ENCODE measurements at places on chromosomes 1 and 21.

DNA sequence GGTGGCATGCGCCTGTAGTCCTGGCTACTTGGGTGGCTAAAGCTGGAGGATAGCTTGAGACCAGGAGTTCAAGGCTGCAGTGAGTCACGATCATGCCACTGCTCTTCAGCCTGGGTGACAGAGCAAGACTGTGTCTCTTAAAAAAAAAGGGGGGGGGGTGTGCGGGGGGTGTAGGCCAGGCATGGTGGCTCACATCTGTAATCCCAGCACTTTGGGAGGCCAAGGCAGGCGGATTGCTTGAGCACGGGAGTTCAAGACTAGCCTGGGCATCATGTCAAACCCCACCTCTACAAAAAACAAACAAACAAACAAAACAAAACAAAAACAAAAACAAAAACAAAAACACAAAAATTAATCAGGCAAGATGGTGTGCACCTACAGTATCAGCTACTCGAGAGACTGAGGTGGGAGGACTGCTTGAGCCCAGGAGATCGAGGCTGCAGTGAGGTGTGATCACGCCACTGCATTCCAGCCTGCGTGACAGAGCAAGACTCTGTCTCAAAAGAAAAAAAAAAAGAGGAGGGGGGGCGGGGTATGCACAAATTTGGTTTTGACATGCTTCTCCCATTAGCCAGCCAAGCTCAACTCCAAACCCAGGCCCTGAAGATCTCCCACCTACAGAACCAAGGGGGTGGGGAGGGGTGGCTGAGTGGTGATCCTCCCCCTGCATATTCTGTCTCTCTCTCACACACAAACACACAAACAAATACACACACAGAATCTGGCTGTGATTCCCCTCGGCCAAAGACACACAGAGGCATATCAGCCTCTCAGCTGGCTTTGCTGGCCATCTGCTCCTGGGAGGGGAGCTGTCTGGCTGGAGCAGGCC is 3.1 kb downstream of the PTAFR start:
- DNase-seq: no peak
- H3K27me3 ChIP-seq: no peaks in the 10 kb centered on the region
- no peak overlapping the region for H3K27ac ChIP-seq
- no peaks in the 10 kb centered on the region for H3K36me3 ChIP-seq
- peaks cover 22% of the 10 kb centered on the region for H3K4me1 ChIP-seq

GRCh38 chr1:162709870-162710269 is 77.6 kb downstream of the DDR2 start:
- DNase-seq: no peak
- no peaks in the 10 kb centered on the region for H3K4me1 ChIP-seq
- no peaks in the 10 kb centered on the region for H3K27me3 ChIP-seq

GRCh38 chr1:177429234-177429633 is 258.5 kb downstream of the BRINP2 start:
- H3K27ac ChIP-seq: no peak overlapping the region
- H3K4me1 ChIP-seq: no peaks in the 10 kb centered on the region

DNA sequence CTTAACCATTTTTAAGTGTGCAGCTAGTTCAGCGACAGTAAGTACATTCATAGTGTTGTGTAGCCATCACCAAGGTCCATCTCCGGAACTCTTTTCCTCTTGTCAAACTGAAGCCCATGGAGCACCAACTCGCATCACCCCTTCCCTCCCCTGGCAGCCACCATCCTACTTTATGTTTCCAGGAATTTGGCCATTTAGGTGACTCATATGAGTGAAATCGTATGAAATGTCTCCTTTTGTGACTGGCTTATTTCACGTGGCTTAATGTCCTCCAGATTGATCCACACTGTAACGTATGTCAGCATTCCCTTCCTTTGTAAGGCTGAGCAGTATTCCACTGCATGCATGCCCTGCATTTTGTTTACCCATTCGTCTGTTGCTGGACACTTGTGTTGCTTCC is 2.5 kb downstream of the COL6A2 start:
- no peak for DNase-seq
- peaks cover 7% of the 10 kb centered on the region for H3K4me1 ChIP-seq
- H3K36me3 ChIP-seq: no peaks in the 10 kb centered on the region
- H3K27ac ChIP-seq: no peak overlapping the region
- H3K27me3 ChIP-seq: peaks cover 3% of the 10 kb centered on the region

DNA sequence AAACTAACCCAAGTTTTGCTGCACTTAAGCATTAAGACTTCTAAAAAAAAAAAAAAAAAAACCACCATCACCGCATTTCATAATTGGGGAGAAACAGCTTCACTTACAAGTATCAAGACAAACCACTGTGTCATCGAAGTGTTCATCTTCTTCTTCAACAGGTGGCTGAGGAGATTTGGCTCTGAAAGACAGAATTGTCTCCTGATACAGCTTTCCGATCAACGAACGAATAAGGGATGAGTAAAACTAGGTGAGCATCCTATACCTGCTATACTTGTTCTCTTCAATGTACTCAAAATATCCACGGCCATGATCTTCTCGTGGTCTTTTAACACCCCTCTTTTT is 2.0 kb downstream of the HNRNPU start:
- peak overlapping the region; percentile 63 for H3K4me3 ChIP-seq
- no peaks in the 10 kb centered on the region for H3K27me3 ChIP-seq
- peak overlapping the region; percentile 98 for H3K27ac ChIP-seq
- peaks cover 38% of the 10 kb centered on the region for H3K36me3 ChIP-seq

DNA sequence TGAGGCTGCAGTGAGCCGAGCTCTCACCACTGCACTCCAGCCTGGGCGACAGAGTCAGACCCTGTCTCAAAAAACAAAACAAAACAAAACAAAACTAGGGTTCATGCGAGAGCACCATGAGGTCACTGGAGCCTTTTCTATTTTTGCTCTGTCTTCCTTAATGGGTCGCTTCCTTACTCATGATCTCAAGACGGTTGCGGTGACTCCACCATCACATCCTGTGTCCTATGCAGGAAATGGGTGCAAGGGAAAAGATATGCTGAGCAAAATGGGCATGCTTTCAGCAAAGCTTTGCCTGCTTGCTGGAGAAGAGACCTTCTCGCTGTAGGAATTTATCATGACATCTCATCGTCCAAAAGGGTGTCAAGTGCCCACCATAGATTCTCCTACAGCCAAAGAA is 36.4 kb downstream of the WNT9A start:
- no peaks in the 10 kb centered on the region for H3K4me1 ChIP-seq
- no peaks in the 10 kb centered on the region for H3K27me3 ChIP-seq
- no peak overlapping the region for H3K27ac ChIP-seq
- no peak for DNase-seq
- no peaks in the 10 kb centered on the region for H3K36me3 ChIP-seq

DNA sequence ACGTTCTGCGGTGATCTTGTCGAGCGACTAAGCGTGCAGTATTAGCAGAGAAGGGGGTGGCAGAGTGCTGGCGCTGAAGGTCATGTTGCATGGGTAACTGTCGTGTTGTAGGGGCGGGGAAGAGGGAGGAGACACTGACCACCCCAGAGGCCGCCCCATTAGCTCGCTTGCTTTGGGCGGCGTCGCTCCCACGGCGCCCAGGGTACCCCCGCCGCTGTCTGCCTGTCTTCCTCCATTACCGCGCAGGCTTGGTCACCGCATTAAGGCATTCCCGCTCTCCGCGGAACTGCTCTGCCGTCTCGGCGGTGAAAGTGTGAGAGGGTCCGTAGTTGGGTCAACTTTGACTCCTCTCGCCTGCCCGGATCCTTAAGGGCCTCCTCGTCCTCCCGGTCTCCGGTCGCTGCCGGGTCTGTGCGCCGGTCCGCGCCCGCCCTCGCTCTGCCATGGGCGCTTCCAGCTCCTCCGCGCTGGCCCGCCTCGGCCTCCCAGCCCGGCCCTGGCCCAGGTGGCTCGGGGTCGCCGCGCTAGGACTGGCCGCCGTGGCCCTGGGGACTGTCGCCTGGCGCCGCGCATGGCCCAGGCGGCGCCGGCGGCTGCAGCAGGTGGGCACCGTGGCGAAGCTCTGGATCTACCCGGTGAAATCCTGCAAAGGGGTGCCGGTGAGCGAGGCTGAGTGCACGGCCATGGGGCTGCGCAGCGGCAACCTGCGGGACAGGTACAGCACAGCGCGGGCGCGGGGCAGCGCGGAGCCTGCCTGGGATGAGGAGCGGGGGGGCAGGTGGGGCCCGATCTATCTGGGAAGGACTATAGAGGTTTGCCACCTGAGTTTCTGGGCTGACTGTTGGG is at the start of gene MTARC2:
MTARC2 (plus strand) TSS at position 234 of the 846 bp plus-strand sequence; CDS start at position 444, 210 bp downstream.
- H3K27ac ChIP-seq: no peak within 1 kb of the TSS
- peaks cover 4% of the 10 kb centered on the region for H3K27me3 ChIP-seq
- no peak for DNase-seq
- peak within 1 kb of the TSS; percentile 36 for H3K4me3 ChIP-seq
- H3K36me3 ChIP-seq: no peaks in the 10 kb centered on the region
- peaks cover 4% of the 10 kb centered on the region for H3K4me1 ChIP-seq

GRCh38 chr1:174217248-174217647 is 57.9 kb downstream of the RABGAP1L start:
- H3K4me3 ChIP-seq: no peak overlapping the region
- peaks cover 3% of the 10 kb centered on the region for H3K36me3 ChIP-seq
- no peak for DNase-seq

DNA sequence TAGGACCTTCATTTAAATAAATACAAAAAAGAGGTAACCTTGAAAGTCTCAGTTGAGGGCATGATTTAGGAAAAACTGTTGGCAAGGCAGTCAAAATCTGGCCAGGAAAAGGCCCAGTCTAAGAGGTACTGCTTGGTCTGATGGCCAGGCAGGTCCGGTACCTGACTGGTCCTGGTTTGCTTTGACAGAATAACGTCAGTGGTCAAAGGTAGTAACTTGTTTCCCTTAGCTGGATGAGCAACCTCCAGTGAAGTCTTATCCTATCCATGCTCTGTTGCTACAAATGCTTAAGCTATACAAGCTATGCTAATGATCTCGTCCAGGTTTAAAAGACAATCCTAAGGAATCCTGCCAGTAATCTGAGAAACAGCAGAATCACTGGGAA is 85.0 kb downstream of the PGBD5 start:
- H3K27me3 ChIP-seq: no peaks in the 10 kb centered on the region
- H3K4me3 ChIP-seq: no peak overlapping the region

DNA sequence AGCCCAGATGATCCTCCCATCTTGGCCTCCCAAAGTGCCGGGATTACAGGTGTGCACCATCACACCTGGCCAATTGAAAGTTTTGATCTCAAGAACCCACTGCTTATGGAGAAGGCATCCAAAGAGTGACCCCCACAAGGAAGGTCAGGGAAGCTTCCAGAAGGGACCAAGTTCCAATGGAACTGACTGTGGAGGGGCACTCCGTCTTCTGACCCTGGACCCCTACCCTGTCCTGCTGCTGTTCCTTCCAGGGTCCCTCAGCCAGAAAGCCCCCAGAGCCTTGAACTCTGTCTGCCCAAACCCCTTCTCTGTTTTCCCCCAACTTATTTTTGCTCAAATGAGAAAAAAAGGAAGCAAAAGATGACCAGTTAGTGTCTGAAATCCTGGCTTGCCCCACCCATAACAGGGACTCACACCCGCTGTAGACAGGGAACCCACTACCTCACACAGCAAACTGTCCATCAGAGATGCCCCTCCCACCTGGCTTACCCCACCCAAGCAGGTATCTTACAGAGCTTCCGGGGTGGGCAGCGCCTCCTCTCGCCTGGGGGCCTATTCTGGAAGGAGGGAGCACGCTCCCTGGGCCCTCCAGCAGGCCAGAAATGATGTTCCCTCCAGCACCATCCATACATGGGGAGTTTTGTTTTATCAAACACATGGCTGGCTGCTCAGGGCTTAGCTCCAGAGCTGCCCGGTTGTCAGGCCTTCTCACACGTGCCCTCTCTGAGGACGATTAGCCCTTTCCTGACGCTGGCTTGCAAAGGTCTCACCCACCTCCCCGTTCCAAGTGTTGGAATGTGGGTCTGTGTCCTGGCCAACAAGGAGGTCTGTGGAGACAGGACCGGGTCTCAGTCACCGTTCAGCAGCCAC is 3.1 kb upstream of the WNT3A start:
- no peak overlapping the region for H3K4me3 ChIP-seq
- no peak for DNase-seq
- H3K27ac ChIP-seq: no peak overlapping the region

DNA sequence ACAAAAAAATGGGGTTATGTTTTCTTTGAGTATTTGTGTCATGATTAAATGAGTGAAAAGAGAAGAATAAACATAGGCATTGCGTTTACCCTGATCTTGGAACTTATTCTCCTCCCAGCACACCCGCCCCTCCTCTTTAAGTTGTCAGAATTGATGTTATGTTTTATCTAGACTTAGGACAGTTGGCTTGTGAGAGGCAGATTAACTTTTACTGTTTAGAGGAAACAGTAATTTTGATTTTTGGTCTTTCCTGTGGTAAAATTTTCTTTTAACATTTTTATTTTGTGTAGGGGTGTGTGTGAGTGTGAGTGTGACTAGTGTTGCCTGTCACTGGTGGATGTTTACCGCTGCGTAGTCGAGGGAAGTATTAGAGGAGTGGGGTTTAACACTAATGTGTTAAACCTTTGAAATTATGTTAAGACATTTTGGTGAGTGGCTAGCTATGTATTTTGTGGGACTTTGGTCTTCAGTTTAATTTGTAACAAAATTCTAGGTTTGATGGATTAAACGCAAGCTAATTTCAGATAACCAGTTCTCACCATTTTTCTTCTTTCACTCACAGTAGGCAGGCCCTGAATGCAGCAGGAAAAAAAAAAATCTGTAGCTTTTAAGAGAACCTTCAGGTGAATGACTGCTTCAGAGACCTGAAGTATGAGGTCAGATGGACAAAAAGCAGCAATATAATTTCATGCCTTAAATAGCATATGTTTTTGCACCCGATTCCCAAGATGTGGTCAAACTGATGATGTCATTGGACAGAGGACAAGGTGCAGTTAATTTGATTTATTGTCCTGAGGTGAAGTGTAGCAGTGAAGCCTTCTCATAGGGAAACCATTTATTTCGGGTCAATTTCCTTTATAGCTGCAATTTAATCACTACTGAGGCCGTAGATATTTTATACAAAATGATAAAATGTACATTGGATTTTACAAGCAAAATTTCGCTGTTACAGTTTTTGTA is 2.7 kb downstream of the POU2F1 start:
- no peaks in the 10 kb centered on the region for H3K36me3 ChIP-seq
- H3K4me1 ChIP-seq: peaks cover 14% of the 10 kb centered on the region
- DNase-seq: no peak
- H3K4me3 ChIP-seq: no peak overlapping the region
- peak overlapping the region; percentile 88 for H3K27ac ChIP-seq

DNA sequence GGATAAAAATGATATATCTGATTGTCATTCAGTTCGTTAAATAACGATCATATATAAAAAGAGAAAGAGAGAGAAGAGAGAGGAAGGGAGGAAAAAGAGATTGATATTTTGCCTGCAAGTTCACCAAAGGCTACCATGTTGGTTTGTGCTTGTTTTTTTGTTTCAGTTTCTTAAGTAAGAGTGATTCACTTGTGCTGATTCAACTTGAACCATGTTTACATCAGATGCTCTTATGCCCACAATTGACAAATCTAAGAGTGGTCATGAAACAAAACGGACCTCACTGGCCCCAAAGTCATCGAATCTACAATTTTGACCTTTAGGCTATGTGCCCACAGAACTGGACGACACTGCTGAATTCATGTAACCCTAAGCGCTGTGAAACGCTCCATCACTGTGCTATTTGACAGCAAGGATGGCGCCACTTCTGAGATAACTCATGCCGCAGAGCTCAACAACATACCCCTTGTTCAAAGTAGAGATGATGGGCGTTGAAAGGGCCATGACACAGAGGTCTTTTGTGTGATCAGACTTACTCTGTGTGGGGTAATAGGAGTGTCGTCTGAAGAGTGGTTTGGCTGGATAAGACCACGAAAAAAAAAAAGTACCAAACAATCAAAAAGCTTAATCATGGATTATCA is 481.4 kb downstream of the SETD4 start:
- H3K27me3 ChIP-seq: no peaks in the 10 kb centered on the region
- no peaks in the 10 kb centered on the region for H3K36me3 ChIP-seq
- no peak overlapping the region for H3K27ac ChIP-seq
- H3K4me1 ChIP-seq: no peaks in the 10 kb centered on the region

- H3K27me3 ChIP-seq: no peaks in the 10 kb centered on the region
- H3K36me3 ChIP-seq: no peaks in the 10 kb centered on the region
- no peaks in the 10 kb centered on the region for H3K4me1 ChIP-seq
- H3K27ac ChIP-seq: no peak overlapping the region
These were observed 94.4 kb upstream of the GREM2 start for GRCh38 chr1:240706150-240706935.
